ENCODE measurements at places on chromosomes 4 and X.

GRCh38 chr4:120555058-120555457 is 367.5 kb downstream of the PRDM5 start:
- DNase-seq, result no peak

DNA sequence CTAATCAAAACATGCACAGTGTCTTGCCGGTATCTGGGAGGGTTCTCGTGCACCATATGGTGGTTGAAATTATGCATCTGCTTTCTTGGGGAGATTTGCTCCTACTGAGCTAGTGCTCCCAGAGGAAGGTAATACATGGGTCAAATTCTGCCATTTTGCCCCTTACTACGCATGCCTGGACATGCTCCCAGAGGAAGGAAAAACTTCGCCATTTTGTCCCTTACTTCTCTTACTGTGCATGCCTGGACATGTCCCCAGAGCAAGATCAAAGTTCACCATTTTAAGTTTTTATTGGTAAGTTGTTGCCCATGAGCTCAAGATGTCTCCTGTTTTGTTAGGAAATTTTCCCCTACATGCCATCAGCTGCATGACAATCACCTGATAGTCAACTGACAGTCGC is 252.1 kb upstream of the KLHL4 start:
- DNase-seq, result no peak

- no peak for DNase-seq
Observed at GRCh38 chrX:23334848-23335599, at the start of gene PTCHD1. Gene PTCHD1, plus strand, starts transcription at chrX:23334849. Its CDS starts 27 bp downstream, at chrX:23334876.

- no peak for DNase-seq
Observed at GRCh38 chr4:128364565-128364964, 77.0 kb upstream of the PGRMC2 start.

GRCh38 chr4:92599044-92599443 is 295.3 kb downstream of the GRID2 start:
- DNase-seq, result no peak

GRCh38 chr4:56183344-56183959 is 203.8 kb downstream of the AASDH start:
- no peak for DNase-seq

- no peak for DNase-seq
Observed at GRCh38 chr4:121510341-121510874, 129.6 kb upstream of the QRFPR start.

GRCh38 chrX:101417190-101417589 is 9.2 kb downstream of the HNRNPH2 start:
- no peak for DNase-seq

GRCh38 chr4:161856711-161857326 is 307.0 kb downstream of the FSTL5 start:
- no peak for DNase-seq

GRCh38 chr4:104015680-104016079 is 295.9 kb upstream of the TACR3 start:
- DNase-seq, result no peak

DNA sequence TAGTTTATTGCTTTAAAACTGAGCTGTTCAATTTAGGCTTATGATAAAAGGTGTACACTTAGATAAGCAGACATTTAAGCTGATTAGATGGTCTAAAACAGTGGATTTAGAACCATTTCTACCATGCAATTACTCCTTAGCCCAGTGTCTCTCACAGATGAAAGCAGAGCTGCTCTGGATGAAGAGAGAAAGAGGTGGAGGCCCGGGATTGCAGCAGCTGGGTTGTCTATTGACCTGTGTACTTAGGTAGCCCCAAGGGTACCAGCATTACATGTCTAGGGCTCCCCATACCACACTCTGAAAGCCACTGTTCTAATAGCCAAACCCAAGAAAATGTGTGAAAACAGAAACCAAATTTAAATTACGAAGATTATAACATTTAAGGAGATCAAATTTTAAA is 86.0 kb upstream of the GIMD1 start:
- no peak for DNase-seq

DNA sequence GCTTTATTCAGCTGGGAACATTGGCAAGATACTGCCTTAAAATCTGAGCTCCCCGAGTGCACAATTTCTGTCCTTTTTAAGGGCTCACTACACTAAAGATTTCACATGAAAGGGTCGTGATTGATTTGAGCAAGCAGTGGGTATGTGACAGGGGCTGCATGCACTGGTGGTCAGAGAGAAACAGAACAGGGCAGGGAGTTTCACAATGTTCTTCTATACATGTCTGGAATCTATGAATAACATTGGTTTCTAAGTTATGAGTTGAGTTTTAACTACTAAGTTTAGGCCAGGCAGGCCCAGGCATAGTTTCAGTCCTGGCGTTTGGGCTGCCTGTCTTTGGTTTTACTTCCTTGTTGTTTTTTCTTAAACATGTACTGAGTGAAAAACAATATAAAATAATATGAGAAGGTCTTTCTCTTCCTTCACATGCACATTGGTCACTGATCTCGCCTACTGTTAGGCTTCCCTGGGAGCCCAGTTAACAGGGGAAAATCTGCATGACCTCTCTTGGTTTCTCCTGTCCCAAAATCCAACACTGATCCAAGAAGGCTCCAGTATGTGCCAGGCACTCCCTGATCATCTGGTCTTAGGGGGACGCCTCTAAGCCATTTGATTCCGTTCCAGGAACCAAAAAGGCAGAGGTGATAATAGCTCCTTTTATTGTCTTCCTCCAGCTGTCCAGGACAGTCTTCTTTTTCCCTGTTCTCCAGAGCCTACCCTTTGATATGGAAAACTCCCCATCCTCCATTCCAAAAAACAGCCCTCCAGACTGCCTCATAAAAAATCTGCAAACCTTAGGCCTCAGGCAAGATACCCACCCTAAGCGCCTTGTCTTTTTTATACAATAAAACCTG is at the start of gene UGT2B17:
UGT2B17 (minus strand) TSS at position 51 of the 854 bp plus-strand sequence. CDS start 7,838 bp downstream, outside the sequence.
- DNase-seq, result no peak

- DNase-seq, result no peak
Observed at GRCh38 chr4:156132196-156132595, 178.5 kb upstream of the CTSO start.

GRCh38 chr4:8267077-8267476 is 2.5 kb upstream of the HTRA3 start:
- peak; percentile 35 for DNase-seq

GRCh38 chrX:148466292-148466691 is 34.1 kb upstream of the AFF2 start:
- DNase-seq, result no peak

- DNase-seq, result no peak
Observed at GRCh38 chrX:51694254-51694653, 11.6 kb upstream of the CENPVL2 start.

GRCh38 chr4:178602833-178603232 is 1160.6 kb upstream of the AGA start:
- DNase-seq, result no peak

DNA sequence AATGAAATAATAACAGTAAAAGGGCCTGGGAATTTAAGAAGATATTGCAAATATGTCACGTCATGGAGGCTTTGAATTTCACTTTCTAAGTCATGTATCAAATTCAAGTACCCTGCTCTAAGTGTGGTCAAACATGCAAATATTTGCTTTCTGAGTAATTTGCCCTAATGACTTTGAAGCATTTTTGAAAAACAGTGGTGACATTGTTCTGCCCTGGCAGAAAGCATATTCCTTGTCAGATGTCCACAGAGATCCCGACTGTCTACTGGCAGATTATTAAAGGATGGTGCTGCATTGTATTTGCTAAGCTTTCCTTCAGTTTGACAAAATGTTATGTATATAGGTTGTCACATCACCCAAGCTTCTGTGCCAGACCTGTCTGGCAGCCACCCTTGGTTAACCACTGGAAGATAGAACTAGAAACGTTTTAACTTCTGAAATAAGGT is 92.5 kb downstream of the ANK2 start:
- DNase-seq, result no peak

DNA sequence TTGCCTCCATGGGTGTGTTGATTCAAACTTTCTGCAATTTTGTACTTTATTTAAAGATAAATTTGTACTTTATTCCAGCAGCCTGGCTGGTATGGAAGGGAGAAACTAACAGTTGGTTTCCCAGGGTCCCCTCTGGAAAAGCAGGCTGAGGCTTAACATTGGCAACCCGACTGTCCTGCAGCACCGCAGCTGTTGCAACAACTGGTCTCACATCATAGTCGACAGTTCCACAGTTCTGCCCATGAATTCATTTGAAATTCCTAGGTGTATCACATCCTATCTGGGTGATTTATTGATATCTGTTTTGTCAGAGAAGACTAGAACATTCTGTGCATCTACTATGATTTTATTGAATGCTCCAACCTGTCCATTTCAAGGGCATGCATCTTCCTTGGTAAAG is 98.8 kb upstream of the GATB start:
- no peak for DNase-seq

GRCh38 chr4:184102927-184103326 is 114.7 kb downstream of the ENPP6 start:
- no peak for DNase-seq

DNA sequence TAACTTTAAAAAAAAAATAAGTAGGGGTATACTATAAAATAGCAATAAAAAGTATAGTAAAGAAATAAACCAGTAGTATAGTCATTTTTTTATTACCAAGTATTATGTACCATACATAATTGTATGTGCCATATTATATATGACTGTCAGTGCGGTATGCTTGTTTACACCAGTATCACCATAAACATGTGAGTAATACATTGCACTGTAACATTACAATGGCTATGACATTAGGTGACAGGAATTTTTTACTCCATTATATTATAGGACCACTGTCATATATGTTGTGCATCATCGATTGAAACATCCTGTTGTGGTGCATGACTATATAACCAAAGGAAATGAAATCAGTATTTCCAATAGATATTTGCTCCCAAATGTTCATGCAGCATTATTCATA is 176.9 kb upstream of the ARHGAP24 start:
- DNase-seq, result no peak

DNA sequence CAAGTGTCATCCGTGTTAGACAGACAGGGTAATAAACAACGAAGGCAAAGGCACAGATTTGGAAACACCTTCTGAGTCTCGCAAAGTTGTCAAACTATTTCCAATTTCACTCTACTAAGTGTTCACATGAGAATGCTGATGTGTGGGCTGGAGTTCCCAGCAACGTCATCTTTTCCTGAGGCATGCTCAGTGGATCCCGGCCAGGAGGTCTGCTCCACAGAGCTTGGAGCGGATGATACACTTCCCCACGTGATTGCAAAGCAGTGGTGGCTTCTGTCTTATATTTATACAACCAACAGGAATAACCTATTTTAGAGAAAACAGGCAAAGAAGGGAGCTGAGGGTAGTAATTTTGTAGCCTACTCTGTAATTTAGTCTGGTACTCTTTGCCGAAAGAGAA is 40.1 kb upstream of the PDK3 start:
- DNase-seq, result no peak

- DNase-seq, result no peak
Observed at GRCh38 chr4:168615294-168616065, 118.6 kb downstream of the PALLD start.

DNA sequence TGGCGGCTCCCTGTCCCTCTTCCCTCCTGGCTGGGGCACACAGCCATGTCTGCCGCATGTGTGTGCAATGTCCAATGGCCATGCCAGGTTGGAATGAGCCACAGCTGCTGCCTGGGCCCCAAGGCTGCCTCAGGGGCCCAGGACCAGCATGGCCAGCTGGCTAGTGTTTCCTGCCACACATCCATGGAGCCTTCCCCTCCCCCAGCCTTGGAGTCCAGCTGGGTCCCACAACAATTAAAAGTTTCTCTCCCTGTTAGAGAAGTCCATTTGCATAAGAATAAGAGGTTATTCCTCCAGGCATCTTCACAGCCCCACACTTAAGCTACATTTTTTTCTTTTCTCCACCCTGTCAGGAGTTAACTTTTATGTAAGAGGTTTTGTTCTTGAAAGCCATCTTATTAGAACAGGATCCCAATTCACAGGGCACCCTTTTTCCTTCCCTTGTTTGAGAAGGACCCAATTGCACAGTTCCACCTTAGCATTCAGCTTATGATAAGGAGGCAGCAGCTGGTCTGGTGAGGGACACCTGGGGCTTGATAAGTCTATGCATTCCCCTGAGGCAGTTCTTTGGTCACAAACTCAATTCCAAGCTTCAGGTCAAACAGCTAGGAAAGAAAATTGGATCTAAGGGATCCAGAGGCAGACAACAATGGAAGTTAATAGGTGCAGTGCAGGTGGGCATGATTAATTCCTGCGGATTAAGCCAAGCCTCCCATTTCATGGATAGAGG is 963.3 kb upstream of the GRIA3 start:
- DNase-seq, result no peak

DNA sequence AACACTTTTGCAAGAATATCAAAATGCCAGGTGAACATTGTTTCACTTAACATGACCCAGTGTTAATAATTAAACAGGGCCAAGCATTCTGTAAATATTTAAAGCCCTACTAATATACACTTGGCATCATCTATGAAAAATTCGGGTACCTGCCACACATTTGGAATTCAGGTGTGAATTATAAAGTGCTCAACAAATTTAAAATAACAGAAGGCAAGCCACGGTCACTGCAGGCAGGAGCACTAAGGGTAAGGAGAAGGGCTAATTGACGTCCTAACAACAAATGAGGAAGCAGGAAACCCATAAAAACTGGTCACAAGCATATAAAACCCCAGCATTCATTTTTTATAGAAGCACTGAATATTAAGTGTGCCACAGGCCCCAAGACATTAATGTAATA is 43.8 kb upstream of the CPEB2 start:
- no peak for DNase-seq

GRCh38 chr4:59571805-59572430 is 1628.2 kb upstream of the ADGRL3 start:
- DNase-seq, result no peak

- no peak for DNase-seq
Observed at GRCh38 chr4:108135549-108136209, 33.1 kb downstream of the LEF1 start.

GRCh38 chr4:57117491-57117890 is 7.3 kb upstream of the IGFBP7 start:
- no peak for DNase-seq
